Activated CD8-positive, alpha-beta memory T cell treated with anti-CD3 and anti-CD28 coated beads for 1 hour (primary cell): ENCODE measurements at places on chromosomes 4 and X.

DNA sequence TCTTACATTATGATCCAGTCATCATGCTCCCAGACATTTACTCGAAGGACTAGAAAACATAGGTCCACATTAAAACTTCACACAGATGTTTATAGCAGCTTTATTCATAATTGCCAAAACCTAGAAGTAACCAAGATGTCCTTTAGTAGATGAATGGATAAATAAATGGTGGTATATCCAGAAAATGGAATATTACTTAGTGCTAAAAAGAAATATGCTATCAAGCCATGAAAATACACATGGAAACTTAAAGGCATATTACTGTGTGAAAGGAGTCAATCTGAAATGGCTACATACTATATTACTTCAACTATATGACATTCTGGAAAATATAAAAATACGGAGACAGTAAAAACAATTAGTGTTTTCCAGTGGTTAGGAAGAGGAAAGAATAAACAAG is 1039.1 kb upstream of the INTU start:
- no peak for DNase-seq

- DNase-seq = no peak
Observed at GRCh38 chr4:121791481-121791880, 9.6 kb upstream of the EXOSC9 start.

DNA sequence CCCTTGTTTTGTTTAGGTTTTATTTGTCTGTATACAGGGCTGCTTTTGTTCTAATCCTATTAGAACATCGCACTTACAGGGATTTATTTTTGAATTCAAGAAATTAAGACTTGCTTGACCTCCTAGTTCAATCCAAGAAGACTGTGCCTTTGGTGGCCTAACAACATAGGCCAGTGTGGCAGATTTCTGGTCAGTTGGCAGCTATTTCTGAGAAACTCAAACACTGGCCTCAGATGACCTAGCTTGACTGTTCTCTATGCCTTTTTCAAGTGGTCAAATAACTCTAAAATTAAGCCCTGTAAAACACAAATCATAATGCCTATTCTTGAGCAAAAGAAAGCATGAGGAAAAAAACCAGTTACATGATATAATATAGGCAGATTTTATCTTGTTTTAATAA is 89.3 kb upstream of the GPR34 start:
- DNase-seq = no peak

- no peak for DNase-seq
Observed at GRCh38 chr4:83753260-83753659, 217.4 kb downstream of the GPAT3 start.

- DNase-seq = no peak
Observed at GRCh38 chr4:56512166-56512565, 6.6 kb downstream of the ARL9 start.

GRCh38 chr4:574346-575161 is 1.5 kb downstream of the TMEM271 start:
- DNase-seq = no peak

GRCh38 chrX:103687696-103688201 is 1.2 kb upstream of the MORF4L2 start:
- no peak for DNase-seq

DNA sequence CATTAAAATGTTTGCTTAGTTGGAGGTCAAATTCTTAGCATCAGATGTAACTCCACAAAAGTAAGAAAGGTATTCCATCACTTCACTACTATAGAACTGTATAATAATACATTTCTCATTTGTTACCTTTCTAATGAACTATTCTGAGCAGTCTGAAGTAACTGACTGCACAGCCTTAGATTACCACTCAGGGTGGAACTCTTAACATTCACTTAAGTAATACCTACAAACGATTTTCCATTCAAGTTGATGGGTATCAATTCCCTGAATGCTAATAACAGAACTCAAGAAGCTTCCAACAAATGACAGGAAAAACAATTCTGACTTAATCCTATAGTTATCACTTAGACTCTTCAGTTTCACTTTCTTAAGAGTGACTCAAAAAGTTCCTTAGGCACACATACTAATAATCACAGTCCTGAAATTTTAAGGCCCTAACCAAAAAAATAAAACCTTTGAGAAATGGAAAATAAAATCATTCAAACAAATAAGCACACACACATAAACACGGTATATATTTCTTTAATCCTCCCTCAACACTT is 20.9 kb downstream of the HNRNPD start:
- no peak for DNase-seq

DNA sequence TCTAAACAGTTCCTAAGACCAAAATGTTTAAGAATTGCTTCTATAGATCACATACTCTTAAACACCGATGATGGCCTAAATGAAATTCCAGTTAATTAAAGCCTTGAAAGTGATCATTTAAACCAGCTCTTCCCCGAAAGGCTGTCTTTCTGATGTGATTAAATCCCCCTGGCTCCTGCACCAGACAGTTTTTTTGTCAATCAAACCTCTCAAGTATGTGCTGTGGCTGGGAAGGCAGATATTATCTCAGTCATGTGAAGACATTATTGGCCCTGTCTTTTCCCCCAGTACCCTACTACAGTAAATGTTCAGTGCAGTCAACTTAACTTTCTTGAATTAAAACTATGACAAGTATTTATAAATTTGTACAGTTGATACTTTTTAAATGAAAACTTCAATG is 121.0 kb upstream of the MYOZ2 start:
- no peak for DNase-seq

DNA sequence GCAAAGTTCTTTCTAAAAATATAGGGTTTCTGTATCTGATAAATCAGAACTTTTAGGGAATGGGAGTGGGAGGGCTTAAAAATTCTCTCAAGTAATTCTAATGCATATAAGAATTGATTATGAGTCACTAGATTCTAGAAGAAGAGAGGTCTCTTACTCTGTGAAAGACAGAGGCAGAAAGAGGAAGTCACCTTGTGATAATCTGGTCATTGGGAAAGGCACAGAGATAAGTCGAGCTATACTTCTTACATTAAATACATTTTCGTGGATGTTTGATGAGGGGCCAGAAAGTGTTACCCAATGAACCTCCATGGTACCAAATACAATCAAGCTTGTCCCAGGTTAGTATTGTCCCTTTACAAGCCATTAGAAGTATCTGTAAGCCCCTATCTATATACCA is 134.4 kb downstream of the MAD2L1 start:
- no peak for DNase-seq

DNA sequence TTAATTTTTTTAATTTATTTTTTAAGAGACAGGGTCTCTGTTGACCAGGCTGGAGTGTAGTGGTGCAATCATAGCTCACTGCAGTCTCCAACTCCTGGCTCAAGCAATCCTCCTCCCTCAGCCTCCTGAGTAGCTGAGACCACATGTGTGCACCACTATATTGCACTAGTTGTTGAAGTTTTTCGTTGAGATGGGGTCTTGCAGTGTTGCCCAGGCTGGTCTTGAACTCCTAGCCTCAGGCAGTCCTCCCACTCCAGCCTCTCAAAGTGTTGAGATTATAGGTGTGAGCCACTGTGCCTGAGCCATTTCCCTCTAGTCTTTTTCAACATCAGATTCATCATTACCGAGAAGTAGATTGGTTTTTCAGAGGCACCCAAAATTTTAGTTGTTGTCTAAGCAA is 165.7 kb downstream of the DCLK2 start:
- no peak for DNase-seq

- no peak for DNase-seq
Observed at GRCh38 chr4:177116161-177116560, 193.5 kb upstream of the NEIL3 start.

DNA sequence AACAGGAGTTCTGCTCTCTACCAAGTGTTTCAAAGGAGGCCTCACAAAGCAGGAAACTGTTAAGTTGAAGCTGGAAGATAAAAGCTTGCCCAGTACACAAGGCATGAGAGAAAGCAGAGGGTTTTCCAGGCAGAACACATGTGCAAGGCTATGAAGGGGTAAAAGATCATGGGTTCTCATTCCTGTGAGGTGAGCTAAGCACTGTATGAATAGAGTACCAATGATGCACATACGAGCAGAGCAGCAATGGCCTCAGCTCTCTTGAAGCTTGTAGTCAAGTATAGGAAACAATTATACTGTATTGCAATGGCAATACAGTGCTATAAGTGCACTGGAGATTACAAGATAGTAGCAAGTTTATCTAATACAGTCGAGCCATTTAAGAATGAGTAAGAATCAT is 18.0 kb downstream of the TTC29 start:
- DNase-seq = no peak

- no peak for DNase-seq
Observed at GRCh38 chrX:37746218-37746941, 33.5 kb upstream of the CYBB start.

GRCh38 chrX:136491832-136492231 is 4.1 kb downstream of the BRS3 start:
- DNase-seq = no peak

GRCh38 chrX:111270339-111270738 is at the start of gene CAPN6:
Gene CAPN6 (minus strand): TSS chrX:111270483. CDS start chrX:111263936, 6,547 bp downstream.
- DNase-seq = no peak

GRCh38 chrX:2710041-2710840 is 19.1 kb downstream of the CD99 start:
- no peak for DNase-seq

GRCh38 chrX:13483773-13484172 is 85.6 kb upstream of the EGFL6 start:
- no peak for DNase-seq

GRCh38 chr4:44738615-44739014 is 12.3 kb upstream of the GNPDA2 start:
- DNase-seq = no peak

DNA sequence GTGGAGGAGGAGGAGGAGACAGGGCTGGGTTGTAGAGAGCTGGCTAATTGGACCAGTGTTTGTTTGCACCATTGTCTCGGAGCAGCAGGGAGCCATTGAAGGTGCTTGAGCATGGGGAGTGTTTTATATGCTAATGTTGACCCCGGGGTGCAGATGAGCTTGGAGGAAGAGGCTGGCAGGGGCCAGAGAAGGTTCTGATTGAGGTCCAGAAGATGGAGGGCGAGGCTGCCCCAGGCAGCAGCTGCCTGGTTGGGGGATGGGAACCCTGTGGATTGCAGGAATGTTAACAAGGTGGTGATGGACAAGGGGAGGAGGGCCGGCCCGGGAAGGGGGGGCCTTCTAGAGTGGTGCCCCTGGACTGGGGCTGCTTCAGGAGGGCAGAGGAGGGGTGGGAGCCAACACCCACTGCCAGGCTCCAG is 18.0 kb downstream of the DOK7 start:
- DNase-seq = no peak

DNA sequence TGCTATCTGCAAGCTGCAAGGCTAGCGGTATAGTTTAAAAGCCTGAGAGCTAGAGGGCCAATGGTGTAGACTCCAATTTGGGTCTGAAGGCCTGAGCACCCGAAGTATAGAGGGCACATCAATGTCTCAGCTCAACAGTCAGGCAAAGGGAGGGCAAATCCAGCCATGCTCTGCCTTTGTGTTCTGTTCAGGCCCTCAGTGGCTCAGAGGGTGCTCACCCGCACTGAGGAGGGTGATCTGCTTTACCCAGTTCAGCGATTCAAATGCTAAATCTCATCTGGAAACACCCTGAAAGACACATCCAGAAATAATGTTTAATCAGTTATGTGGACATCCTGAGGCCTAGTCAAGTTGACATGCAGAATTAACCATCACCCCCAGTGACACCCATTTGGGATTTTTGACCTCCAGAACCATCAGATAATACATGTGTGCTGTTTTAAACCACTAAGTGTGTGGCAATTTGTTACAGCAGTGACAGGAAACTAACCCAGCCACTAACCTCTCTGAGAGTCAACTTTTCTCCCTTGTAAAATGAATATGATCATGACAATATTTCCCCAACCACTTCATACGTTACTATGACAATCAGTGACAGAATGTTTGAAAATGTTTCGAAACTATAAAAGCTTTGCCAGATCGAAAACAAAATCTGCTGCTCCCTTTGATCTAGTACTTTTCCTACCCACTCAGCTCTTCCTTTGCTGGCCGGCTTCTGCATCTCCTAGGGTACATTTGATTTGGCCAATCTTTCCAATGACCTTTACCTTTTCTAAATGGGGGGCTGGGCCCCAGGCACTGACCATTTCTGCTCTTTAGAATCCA is 8.4 kb upstream of the TBL1X start:
- no peak for DNase-seq

GRCh38 chrX:41457613-41458192 is 10.6 kb downstream of the NYX start:
- DNase-seq = no peak

DNA sequence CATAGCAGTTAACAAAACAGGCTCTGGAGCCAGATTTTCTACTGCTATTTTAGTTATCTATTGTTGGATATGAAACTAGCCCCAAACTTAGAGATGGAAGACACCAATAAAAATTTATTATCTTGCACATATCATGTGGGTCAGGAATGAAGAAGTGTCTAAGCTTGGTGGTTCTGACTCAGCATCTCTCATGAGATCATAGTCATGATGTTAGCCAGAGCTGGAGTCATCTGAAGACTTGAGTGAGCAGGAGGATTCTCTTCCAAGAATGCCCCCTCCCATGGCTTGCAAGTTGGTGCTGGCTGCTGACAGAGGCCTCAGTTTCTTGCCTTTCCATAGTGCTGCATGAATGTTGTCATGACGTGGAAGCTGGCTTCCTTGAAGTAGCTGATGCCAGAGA is 68.2 kb upstream of the TAPT1 start:
- no peak for DNase-seq

GRCh38 chr4:71713611-71714203 is 70.2 kb downstream of the GC start:
- no peak for DNase-seq

- no peak for DNase-seq
Observed at GRCh38 chr4:48725414-48725813, 54.7 kb downstream of the FRYL start.

GRCh38 chrX:3407781-3408180 is 61.3 kb upstream of the MXRA5 start:
- no peak for DNase-seq

- no peak for DNase-seq
Observed at GRCh38 chr4:141432000-141432712, 204.2 kb upstream of the IL15 start.

DNA sequence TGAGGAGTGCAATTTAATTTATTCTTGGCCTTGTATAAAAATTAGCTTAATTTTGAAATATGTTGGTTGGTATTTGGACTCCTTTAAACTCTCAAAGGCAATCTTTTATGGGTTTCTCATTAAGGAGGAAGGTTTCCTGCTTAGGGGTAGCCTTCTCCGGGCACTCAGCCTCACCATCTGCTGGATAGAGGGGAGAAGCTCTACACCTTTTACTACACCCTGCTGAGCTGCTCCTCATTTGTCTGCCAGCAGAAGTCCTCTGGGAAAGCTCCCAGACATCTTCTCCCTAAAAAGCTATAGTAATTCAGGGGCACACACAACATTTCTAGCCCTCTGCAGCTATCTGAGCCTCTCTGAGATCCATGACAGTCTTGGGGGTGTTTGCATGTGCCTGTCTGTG is 179.1 kb downstream of the SOWAHB start:
- no peak for DNase-seq

GRCh38 chr4:140673729-140674128 is 82.5 kb downstream of the TBC1D9 start:
- no peak for DNase-seq

GRCh38 chr4:73912191-73912590 is 43.0 kb downstream of the CXCL1 start:
- DNase-seq = no peak

- DNase-seq = no peak
Observed at GRCh38 chr4:128277856-128278255, 9.8 kb downstream of the PGRMC2 start.
